Breast epithelium (tissue), 4 donors: ENCODE measurements at places on chromosomes 4 and X. TPM values are rescaled to one million over a fixed set of nuclear protein-coding genes. Genes with fewer than 3 reads are reported as not detected.

GRCh38 chrX:48753708-48754228, 7.8 kb upstream of the GLOD5 start:
- no peak overlapping the region for H3K4me3 ChIP-seq
- H3K27me3 ChIP-seq: peaks cover 37% of the 10 kb centered on the region
- no peak for DNase-seq
- H3K4me1 ChIP-seq: no peaks in the 10 kb centered on the region
- H3K27ac ChIP-seq: no peak overlapping the region
- H3K36me3 ChIP-seq: no peaks in the 10 kb centered on the region

GRCh38 chr4:54586320-54586955, 71.3 kb upstream of the KIT start:
- no peak for DNase-seq
- H3K4me3 ChIP-seq: no peak overlapping the region
- no peaks in the 10 kb centered on the region for H3K27me3 ChIP-seq
- no peaks in the 10 kb centered on the region for H3K4me1 ChIP-seq
- no peak overlapping the region for H3K27ac ChIP-seq
- H3K36me3 ChIP-seq: no peaks in the 10 kb centered on the region

GRCh38 chr4:23114538-23114937, 421.8 kb downstream of the GBA3 start:
- no peaks in the 10 kb centered on the region for H3K36me3 ChIP-seq
- no peaks in the 10 kb centered on the region for H3K27me3 ChIP-seq
- no peaks in the 10 kb centered on the region for H3K4me1 ChIP-seq

DNA sequence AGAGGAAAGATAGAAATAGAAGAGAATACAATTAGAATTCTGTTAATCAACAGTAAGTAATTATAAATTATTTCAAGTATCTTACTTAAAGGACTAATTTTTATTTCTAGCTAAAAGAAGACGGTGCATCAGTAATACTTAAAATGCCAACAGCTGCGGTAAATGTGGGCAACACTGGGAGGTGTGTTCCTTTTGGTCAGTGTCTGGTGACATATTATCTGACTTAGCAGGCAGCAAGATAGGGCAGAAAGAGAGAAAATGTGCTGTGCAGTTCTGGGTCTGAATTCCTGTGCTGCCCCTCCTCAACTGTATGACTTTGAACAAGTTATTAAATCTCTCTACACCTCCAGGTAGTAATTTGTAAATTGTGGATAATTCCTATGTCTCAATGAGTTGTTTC, 120.6 kb downstream of the ZNF827 start:
- H3K36me3 ChIP-seq: peaks cover 4% of the 10 kb centered on the region
- DNase-seq: no peak
- no peaks in the 10 kb centered on the region for H3K27me3 ChIP-seq
- H3K4me1 ChIP-seq: no peaks in the 10 kb centered on the region
- H3K4me3 ChIP-seq: no peak overlapping the region

GRCh38 chr4:72558655-72559054, 10.4 kb downstream of the ADAMTS3 start:
- H3K27me3 ChIP-seq: no peaks in the 10 kb centered on the region
- H3K4me3 ChIP-seq: no peak overlapping the region
- no peak for DNase-seq

GRCh38 chrX:133838761-133839676, 146.4 kb downstream of the GPC3 start:
- no peaks in the 10 kb centered on the region for H3K36me3 ChIP-seq
- no peaks in the 10 kb centered on the region for H3K27me3 ChIP-seq
- no peak for DNase-seq
- no peaks in the 10 kb centered on the region for H3K4me1 ChIP-seq
- no peak overlapping the region for H3K27ac ChIP-seq

GRCh38 chr4:101806914-101807313, 16.4 kb downstream of the BANK1 start:
- no peaks in the 10 kb centered on the region for H3K27me3 ChIP-seq
- H3K27ac ChIP-seq: no peak overlapping the region

GRCh38 chr4:79317711-79318110, 8.2 kb downstream of the NAA11 start:
- DNase-seq: no peak
- H3K4me3 ChIP-seq: no peak overlapping the region
- no peaks in the 10 kb centered on the region for H3K4me1 ChIP-seq
- no peaks in the 10 kb centered on the region for H3K27me3 ChIP-seq
- H3K36me3 ChIP-seq: no peaks in the 10 kb centered on the region

Gene RHOXF2
- not detected for total RNA-seq

DNA sequence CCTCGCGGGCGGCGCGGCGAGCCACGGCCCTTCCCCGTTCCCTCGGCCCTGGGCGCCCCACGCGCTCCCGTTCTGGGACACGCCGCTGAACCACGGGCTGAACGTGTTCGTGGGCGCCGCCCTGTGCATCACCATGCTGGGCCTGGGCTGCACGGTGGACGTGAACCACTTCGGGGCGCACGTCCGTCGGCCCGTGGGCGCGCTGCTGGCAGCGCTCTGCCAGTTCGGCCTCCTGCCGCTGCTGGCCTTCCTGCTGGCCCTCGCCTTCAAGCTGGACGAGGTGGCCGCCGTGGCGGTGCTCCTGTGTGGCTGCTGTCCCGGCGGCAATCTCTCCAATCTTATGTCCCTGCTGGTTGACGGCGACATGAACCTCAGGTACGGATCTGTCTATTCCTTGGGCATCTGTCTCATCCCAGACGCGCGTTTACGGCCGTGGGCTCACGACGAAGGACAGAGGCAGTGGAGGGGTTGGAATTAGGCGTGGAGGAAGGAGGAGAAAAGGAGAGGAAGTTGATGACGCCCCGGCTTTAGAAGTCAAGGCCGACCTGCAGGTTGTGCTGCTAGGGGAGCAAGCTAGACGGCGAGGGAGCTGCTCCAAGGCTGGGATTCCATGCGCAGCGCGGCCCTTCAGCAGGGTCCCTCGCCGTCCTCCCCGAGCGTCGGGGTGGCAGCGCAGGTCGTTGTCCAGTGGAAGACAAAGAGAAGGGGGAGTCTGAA, 792 bp downstream of the SLC10A4 start:
- peak overlapping the region; percentile 66 for H3K4me3 ChIP-seq
- H3K27me3 ChIP-seq: peaks cover 49% of the 10 kb centered on the region
- no peak for DNase-seq
- no peaks in the 10 kb centered on the region for H3K36me3 ChIP-seq
- H3K27ac ChIP-seq: no peak overlapping the region

GRCh38 chr4:20723463-20723862, 23.2 kb downstream of the PACRGL start:
- no peaks in the 10 kb centered on the region for H3K27me3 ChIP-seq
- no peak for DNase-seq
- no peak overlapping the region for H3K4me3 ChIP-seq
- no peaks in the 10 kb centered on the region for H3K4me1 ChIP-seq

Gene WDR44
- total RNA-seq: 16.8 TPM

Gene CLNK
- total RNA-seq: under 0.01 TPM

Gene TNMD
- 1.3 TPM for total RNA-seq

DNA sequence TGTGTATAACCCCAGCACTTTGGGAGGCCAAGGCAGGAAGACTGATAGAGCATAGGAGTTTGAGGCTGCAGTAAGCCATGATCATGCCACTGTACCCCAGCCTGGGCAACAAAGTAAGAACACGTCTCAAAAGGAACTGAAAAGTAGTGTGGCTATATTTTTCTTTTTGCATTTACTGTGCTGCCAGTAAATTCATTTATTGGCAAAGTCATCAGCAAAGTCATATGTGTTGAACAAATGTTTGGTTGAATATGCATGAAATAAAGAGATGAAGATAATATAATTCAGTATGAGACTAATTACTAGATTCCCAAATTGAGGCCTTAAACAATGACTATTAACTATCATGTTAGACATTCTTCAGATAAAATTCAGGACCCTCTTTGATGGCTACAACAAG, 829.1 kb downstream of the PCDH7 start:
- no peak for DNase-seq
- H3K4me3 ChIP-seq: no peak overlapping the region
- no peaks in the 10 kb centered on the region for H3K36me3 ChIP-seq
- no peaks in the 10 kb centered on the region for H3K27me3 ChIP-seq
- H3K27ac ChIP-seq: no peak overlapping the region
- no peaks in the 10 kb centered on the region for H3K4me1 ChIP-seq

- no peak overlapping the region for H3K27ac ChIP-seq
- no peak overlapping the region for H3K4me3 ChIP-seq
- no peaks in the 10 kb centered on the region for H3K27me3 ChIP-seq
- no peaks in the 10 kb centered on the region for H3K4me1 ChIP-seq
- no peak for DNase-seq
These were observed 197.7 kb downstream of the INPP4B start for GRCh38 chr4:142648378-142648777.

DNA sequence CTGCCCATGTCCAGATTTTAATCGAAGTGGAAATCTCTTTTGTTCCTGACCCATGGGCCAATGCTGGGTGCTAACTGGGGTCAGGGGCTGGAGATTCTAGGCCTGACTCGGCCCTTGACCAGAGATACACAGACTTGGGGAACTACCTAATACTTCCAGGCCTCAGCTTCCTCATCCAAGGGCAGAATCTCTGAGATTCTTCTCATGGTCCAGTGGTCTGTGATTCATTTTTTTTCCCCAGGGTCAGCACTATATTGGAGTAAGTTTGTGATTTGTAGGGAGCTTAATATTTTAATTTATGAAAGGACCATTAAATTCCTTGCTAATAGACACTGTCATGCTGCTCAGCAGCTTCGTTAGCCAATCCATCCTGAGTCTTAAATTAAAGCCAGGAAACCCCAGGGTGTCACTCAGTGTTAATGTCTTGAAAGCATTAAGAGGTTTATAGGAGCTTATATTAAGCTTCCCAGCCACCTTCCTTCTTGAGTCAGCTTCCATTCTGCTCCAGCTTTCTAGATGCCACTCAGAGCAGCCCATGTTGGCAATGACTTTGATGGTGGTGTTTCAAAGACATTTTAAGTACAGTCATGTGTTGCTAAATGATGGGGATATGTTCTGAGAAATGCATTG, 27.0 kb upstream of the PROM1 start:
- H3K27me3 ChIP-seq: no peaks in the 10 kb centered on the region
- no peaks in the 10 kb centered on the region for H3K36me3 ChIP-seq
- H3K4me1 ChIP-seq: no peaks in the 10 kb centered on the region
- DNase-seq: no peak
- H3K27ac ChIP-seq: no peak overlapping the region

Gene SPIN2A
- 0.73 TPM for total RNA-seq

Gene USP11
- 29.4 TPM for total RNA-seq

DNA sequence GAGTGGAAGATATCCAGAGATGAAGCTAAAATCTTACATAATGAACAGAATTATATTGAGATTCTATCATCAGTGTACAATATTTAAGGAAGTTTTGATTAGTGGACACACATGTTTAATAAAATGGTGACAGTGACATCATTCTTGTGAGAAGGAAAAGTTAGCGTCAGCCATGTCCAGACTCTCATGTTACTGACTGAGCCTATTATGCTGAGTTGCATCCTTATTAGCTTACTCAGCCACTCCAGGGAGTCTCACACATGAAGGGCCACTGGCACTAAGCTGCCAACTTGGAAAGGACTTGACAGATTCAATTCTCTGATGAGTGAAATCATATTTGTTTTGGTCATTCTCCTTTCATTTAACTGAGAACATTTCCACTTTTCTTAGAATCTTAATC, 170.6 kb downstream of the BANK1 start:
- no peak overlapping the region for H3K27ac ChIP-seq
- H3K36me3 ChIP-seq: no peaks in the 10 kb centered on the region
- no peaks in the 10 kb centered on the region for H3K4me1 ChIP-seq

DNA sequence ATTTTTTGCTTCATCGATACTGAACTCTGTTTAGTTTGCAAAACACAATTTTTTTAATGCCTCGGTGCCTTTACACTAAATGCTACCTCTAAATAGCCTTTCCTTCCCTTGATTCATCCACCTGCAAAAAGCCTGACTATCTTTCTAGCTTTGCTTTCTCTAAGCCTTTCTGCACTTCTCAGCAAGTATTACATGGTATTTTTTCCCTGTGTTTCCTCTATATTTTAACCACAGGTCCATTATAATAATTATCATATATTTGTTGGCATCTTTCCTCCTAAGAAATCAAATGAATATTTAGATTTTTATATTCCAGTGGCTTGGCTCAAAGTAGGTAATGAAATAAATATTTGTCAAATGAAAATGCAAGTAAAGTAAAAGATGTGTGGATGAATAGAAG, 196.2 kb downstream of the ARHGAP24 start:
- no peak for DNase-seq
- no peak overlapping the region for H3K4me3 ChIP-seq
- H3K27me3 ChIP-seq: no peaks in the 10 kb centered on the region
- no peak overlapping the region for H3K27ac ChIP-seq
- H3K36me3 ChIP-seq: no peaks in the 10 kb centered on the region

DNA sequence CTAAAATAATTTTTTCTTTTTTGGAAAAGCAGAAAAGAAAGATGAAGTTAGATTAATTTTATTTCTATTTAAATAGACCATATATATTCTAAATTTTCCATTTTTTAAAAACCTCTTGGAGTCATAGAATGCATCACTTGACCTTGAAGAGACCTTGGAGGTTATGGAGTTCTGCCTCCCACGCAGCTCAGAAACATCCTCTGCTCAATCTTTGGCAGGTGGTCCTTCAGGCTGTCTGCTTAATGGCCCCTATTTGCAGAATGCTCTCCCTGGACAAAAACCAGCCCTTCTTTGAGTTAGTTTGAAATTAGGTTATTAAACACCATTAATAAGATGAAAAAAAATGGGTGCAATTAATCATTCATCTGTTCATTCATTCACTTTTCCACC, 194.1 kb upstream of the TLL1 start:
- no peaks in the 10 kb centered on the region for H3K36me3 ChIP-seq
- H3K27me3 ChIP-seq: no peaks in the 10 kb centered on the region
- no peak for DNase-seq

- no peaks in the 10 kb centered on the region for H3K27me3 ChIP-seq
- H3K4me3 ChIP-seq: no peak overlapping the region
- H3K4me1 ChIP-seq: no peaks in the 10 kb centered on the region
These were observed 244.1 kb downstream of the RAB28 start for GRCh38 chr4:13240066-13240465.

Gene PHEX
- total RNA-seq: 5.6 TPM

Gene GAGE12G
- not detected for total RNA-seq

DNA sequence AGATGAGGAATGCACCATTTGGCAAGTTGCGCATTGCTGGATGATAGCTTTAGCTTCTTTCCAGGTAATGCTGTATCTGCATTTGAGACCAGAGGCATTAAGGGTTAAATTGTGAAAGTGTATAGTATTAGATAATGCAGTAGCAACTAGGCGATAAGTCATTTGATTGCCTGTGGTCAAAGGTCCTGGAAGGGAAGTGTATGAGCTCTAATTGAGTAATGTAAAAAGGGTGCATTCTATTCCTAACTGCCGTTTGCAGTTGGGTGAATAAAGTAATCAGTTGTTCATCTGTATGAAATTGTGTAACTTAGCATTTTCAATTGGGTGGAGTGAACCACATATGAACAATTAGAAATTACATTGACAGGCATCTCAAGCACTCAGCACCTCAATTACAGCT, 54.5 kb upstream of the WDR1 start:
- no peak for DNase-seq
- H3K4me1 ChIP-seq: no peaks in the 10 kb centered on the region
- H3K27me3 ChIP-seq: no peaks in the 10 kb centered on the region
- no peak overlapping the region for H3K27ac ChIP-seq
- H3K36me3 ChIP-seq: no peaks in the 10 kb centered on the region
- no peak overlapping the region for H3K4me3 ChIP-seq

Gene HGFAC
- 1.3 TPM for total RNA-seq

Gene CD38
- total RNA-seq: 47.2 TPM
